Midbrain (tissue), 1 donor: ENCODE measurements at places on chromosomes 11 and 22.

DNA sequence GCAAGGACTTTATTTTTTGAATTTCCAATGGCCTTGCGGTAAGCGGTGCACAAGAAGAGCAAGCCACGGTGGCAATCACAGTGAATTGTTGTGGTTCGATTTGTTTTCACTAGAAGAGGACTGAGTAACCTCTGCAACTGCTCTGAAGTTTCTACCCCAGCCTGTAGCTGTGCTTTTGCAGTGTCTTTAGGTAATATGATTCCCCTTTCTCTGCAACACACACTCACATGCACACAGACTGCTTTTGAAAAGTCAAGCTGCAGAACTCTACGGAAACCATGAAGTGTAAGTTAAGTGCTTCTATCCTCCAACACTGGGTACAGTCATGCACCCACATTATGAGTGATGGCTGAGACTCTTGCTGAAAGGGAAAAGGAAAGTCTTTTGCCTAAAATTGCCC is 38.4 kb downstream of the CD44 start:
- no peak for DNase-seq

DNA sequence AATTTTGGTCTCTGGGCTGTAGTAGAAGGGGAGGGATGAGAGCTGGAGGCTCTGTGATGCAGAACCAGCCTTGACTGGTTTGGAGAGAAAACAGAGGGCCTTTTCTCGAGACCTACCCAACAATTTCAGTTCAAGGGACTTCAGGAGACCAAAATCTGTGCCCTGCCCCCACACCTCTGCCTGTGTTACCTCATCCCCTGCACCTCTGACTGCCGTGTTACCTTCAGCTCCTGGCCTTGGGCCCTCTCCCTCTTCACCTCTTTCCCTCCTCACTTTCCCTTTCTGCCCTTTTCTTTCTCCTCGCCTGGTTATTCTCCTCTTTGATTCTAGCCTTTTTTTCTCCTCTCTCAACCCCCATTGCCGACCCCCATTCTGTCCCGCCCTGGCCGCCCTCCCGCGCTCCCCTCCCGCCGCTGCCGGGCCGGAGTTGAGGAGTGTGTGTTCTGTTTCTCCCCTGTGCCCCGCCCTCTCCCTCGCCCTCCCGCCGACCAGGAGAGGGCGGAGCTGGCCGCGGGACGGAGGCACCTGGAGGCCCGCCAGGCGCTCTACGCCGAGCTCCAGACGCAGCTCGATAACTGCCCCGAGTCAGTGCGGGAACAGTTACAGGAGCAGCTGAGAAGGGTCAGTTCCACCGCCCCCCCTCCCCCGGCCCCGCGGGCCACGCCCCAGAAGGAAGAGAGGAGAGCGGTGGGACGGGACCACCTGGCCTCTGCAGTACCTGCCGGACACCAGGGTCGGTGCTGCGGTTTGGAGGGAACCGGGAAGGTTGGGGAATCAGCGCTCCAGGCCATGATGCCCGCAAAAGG is 27.2 kb downstream of the PHLDB1 start:
- peak; percentile 47 for DNase-seq

DNA sequence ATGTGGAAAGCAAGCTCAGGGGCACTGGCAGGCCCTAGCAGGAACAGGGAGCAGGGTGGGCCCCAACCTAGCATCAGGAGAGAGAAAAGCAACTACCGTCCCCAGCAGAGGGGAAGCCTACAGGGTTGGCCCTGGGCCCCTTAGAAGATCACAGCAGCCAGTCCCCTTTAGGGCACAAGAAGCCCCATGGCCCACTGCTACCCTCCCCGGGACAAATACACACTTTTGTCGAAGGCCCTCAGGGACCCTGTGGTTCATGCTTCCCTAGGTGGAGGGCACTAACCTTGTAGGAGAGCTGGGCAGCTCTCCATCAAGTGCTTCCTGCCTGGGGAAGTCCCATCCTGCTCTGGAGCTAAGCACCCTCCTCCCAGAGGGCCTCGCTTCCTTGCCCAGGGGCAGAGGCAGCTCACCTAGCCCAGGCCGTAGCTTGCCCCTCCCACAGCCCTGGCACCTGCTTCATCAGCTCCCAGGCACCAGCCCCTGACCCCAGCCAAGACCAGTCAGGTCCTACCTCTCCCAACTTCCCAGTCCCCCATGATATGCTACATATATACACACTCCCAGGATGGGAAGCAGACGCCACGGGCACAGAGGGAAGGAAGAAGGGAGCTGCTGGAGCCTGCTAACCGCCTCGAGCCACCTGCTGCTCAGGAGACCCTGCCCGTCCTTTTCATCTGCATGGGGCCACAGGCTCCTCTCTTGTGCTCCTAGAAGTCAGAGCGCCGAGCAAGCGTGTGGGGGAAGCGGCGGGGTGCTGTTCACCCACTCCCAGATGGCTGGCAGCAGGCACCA is 20.1 kb downstream of the SUN2 start:
- DNase-seq = no peak

GRCh38 chr11:40188848-40189247 is 1270.6 kb downstream of the LRRC4C start:
- DNase-seq = no peak

DNA sequence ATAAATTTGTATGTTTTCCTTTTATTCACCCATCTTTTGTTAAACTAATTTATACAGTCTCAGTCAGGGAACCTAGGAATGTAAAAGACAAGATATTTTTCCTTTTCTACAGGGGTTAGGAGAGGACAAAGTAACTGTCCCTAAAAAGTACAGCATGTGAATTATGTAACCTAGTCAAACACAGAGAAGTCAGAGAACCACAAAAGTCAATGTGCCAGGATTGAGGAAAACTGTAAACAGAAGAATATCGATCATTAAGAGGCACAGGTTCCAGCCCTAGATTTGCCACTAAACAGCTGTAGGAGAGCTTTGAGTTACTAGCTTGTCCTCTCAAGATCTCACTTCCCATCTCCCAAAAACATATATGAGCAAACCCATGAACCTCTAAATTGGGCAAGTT is 550.9 kb upstream of the FAT3 start:
- no peak for DNase-seq

GRCh38 chr11:83070731-83071566 is 748 bp downstream of the RAB30 start:
- peak; percentile 74 for DNase-seq

GRCh38 chr11:69316956-69317355 is 23.0 kb downstream of the MYEOV start:
- DNase-seq = no peak

GRCh38 chr11:28525636-28526405 is 417.6 kb downstream of the METTL15 start:
- DNase-seq = no peak

GRCh38 chr11:122893131-122893530 is 10.6 kb downstream of the JHY start:
- DNase-seq = no peak

- no peak for DNase-seq
Measured at GRCh38 chr22:50729391-50730012, 8.5 kb upstream of the ACR start.

DNA sequence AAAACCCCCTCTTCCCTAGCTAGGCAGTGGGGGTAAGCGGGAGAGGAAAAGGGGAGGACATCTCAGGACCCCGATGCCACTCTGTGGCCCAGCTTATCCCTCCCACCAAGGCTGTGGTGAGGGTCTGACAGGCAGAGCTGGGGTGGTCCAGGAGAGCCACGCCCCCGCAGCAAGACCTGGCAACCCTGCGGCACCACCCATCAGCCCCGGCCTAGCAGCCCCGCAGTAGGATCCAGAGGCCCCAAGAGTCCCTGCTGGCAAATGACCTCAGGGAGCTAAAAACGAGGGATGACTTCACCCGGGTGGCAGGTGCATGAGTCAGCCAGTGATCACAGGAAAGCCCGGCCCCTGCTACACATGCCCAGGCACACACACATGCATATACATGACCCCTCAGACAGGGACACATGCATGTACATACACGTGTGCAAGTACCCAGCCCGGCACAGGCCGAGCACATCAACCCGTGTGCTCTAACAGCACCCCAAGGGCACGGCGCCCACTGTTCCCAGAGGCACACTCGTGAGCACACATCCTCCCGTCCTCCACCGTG is 32.3 kb downstream of the ARVCF start:
- DNase-seq = no peak

GRCh38 chr22:27100789-27101188 is 443.4 kb downstream of the MIAT start:
- no peak for DNase-seq

- DNase-seq = no peak
Measured at GRCh38 chr11:75542088-75542438, 16.3 kb upstream of the GDPD5 start.

GRCh38 chr22:37514526-37515051 is 4.6 kb downstream of the CARD10 start:
- no peak for DNase-seq

DNA sequence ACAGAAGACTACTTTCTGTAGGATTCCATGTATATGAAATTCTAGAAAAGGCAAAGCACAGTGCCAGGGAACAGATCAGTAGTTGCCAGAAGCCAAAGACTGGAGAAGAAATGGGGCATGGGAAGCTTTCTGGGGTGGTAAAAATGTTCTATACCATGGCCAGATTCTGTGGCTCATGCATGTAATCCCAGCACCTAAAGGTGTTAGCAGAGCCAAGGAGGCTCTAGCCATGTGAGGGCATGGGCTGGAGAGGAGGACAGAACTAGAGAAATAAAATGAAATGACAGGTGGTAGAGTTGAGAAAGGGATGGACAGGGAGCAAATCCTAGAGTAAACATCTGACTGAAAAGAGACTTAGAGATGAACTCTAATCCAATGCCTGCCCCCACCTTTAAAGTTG is 26.9 kb upstream of the HMGXB4 start:
- DNase-seq = no peak

DNA sequence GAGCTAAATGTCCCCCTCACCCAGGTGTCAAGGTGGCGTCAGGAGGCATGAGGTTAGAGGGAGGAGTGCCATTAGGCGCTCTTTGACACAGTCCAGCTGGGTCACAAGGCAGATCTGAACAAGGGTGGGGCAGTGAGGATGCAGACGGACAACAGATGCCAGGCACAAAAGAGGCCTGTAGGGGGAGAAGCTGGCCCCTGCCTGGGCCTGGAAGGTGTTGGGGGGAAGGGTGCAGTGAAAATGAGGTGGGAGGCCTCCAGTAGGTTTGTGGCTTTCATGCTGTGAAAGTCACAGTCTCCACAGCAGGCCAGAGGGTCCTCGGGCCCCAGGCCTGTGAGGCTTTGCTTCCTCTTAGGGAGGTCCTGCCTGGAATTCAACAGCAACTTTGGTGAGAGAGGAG is 85.0 kb upstream of the PLET1 start:
- DNase-seq = no peak

- DNase-seq = no peak
Measured at GRCh38 chr22:49913026-49913425, 5.2 kb downstream of the ALG12 start.

- DNase-seq = no peak
Measured at GRCh38 chr11:120883404-120884080, 140.4 kb upstream of the TBCEL start.

- no peak for DNase-seq
Measured at GRCh38 chr22:50694766-50695420, 22.3 kb downstream of the SHANK3 start.

DNA sequence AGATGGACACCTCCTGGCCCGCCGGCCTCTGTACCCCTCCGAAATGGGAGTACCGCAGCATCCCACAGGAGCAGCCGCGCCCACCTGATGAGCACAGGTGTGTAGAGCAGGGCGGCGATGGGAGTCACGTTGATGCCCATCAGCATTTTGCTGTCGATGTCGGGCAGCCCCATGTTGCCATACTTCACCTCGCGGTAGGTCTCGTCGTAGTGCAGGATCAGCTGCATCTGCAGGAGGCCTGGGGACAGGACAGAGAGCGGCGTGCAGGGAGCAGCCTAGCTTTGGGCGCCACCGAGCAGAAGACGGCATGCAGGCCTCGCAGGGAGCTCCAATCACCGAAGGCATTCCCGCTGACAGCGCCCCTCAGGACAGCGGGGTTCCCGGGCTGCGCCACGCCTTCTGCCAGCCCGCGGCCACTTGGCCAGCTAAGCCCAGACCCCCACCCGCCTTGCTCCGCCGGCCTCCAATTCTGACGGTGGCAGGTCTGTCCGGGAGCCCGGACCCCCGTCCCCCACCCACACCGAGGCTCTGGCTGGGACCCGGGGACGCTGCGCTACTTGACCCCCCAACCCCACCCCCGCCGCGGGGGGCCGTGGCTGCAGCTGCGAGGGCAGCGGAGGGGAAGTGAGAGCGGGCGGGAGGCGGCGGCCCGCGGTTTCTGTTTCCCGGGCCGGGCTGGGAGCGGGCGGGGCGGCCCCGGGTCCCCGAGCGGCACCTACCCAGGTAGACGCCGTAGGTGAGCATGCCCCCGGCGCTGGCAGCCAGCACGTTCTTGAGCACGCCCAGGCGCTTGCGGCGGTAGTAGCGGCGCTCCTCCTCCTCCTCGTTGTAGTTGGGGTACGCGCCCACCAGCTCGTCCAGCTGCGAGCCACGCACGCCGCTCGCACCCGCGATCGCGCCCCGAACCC is 705 bp downstream of the UNC93B1 start:
- no peak for DNase-seq

DNA sequence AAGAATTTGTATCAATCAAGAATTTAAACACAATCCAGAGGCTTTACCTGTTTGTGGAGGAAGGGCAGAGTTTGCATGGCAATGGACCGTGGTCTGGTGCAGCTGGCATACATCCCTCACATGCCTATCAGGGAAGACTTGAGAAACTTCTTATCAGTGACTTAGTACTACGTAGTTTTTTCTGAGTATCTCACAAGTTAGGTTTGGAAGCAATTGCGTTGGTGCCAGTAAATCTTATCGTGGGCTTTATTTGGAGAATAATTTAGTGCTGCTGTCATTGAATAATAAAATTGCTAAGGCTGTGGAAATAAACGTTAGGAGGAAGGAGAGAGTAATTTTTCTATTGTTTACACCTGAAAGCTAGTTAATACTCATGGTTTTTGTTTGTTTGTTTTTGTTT is 72.3 kb downstream of the PRMT3 start:
- DNase-seq = no peak

DNA sequence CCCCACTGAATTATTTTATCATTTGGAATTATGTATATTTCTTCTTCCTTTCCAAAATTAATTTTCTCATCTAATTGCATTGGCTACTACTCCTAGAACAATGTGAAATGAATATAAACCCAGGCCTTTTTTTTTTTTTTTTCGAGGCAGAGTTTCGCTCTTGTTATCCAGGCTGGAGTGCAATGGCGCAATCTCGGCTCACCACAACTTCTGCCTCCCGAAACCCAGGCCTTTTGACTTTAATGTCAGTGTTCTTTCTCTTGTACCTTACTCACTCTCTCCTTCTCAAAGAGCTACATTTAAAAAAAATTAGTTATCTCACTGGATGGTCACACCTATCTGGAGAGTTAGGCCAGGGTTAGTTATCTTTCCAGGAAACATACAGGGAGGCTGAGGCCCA is 35.3 kb upstream of the LRRC32 start:
- DNase-seq = no peak

GRCh38 chr11:63896071-63896470 is 20.9 kb downstream of the RCOR2 start:
- no peak for DNase-seq

DNA sequence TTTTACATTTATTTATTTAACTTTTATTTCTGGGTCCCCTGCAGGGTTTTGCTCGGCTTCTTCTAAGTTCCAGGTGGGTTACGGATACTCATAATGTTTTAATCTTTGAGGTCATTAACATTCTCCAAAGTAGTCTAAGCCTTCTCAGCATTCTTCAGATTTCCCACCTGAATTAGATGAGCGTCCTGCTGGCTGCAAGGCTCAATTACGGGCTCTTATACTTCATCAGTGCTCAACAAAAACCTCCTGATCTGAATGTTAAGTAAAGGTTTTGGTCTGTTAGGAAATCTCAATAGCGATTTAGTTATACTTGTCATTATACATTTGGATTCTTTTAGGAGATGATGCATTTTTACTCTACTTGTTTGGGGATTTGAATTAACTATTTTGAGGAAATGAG is 27.3 kb upstream of the NFRKB start:
- DNase-seq = no peak

GRCh38 chr11:614021-614622 is 1.6 kb downstream of the IRF7 start:
- DNase-seq = no peak
